ENCODE measurements at places on chromosomes 1 and 21. TPM values are rescaled to one million over a fixed set of nuclear protein-coding genes. Genes with fewer than 3 reads are reported as not detected.

The IL10RB gene
- total RNA-seq: 61.2 TPM

The AGTRAP gene
- total RNA-seq: 38.0 TPM

The C1orf185 gene
- total RNA-seq: not detected

The PGBD2 gene
- total RNA-seq: 10.4 TPM

The OR2T29 gene
- total RNA-seq: not detected

The RHOU gene
- 1.1 TPM for total RNA-seq

The CFHR5 gene
- not detected for total RNA-seq

The PTPN7 gene
- total RNA-seq: not detected

The AGBL4 gene
- total RNA-seq: not detected

The C1orf87 gene
- not detected for total RNA-seq

The TMEM79 gene
- total RNA-seq: 1.3 TPM

The MYBPH gene
- not detected for total RNA-seq

The CFHR3 gene
- not detected for total RNA-seq

The GBP7 gene
- total RNA-seq: not detected

The ANKRD65 gene
- under 0.01 TPM for total RNA-seq

The KANK4 gene
- not detected for total RNA-seq

The CRP gene
- not detected for total RNA-seq

The RNU1-2 gene
- total RNA-seq: under 0.01 TPM

The TRIM63 gene
- not detected for total RNA-seq

The PIGR gene
- under 0.01 TPM for total RNA-seq

The SELP gene
- total RNA-seq: 1.4 TPM

The KRTAP23-1 gene
- total RNA-seq: not detected

The LIN9 gene
- total RNA-seq: 2.8 TPM

The SLC16A1 gene
- total RNA-seq: 126 TPM

The CNR2 gene
- total RNA-seq: not detected

The TMEM35B gene
- total RNA-seq: 43.4 TPM

The HNRNPR gene
- total RNA-seq: 53.8 TPM

The FAM72B gene
- 0.28 TPM for total RNA-seq

The MSH4 gene
- total RNA-seq: 0.38 TPM

The AZIN2 gene
- 2.5 TPM for total RNA-seq

The SLC30A1 gene
- total RNA-seq: 23.4 TPM

The FAM131C gene
- total RNA-seq: 0.28 TPM
